ENCODE measurements at places on chromosomes 4 and X.

DNA sequence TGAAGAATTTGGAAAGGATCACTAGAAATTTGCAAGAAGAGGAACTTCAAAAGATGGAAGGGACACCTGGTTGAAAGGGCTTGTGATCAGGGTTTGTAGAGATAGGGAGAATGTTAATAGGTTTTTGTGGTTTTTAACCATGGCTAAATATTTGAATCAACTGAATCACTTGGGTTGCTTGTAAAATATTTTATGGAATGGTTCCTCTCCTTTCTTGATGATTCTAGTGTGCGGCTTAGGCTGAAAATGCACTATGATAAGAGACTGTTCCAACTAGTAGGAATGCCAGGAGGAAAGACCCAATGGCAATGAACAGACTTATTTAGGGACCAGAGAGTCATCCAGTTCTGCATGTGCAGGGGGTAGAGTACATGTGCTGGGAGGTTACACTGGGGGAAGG, 408.2 kb downstream of the ARHGAP24 start:
- DNase-seq, result no peak

DNA sequence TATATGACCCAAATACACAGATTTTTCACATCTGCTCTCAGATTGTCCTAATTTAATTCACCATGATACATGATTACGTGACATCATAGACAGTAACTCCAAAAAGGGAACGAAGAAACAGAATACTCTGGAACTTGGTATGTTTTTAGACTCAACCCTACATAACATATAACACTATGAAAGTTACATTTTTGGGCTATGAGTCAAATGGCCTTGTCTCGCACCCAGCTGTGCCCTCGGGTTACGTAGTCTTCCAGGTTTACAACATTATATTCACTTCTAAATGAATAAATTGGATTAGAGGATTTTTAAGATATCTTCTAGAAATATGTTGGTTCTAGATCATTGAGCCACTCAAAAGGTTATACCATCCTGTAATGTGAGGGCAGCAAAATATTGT, 2089.6 kb upstream of the TENM3 start:
- DNase-seq, result no peak

- DNase-seq, result no peak
These were observed 50.8 kb upstream of the MBNL3 start for GRCh38 chrX:132539611-132540010.

GRCh38 chrX:120560405-120560841, 339 bp downstream of the CUL4B start:
- no peak for DNase-seq

- DNase-seq, result no peak
These were observed 204.8 kb upstream of the RASGEF1B start for GRCh38 chr4:81676537-81676936.

DNA sequence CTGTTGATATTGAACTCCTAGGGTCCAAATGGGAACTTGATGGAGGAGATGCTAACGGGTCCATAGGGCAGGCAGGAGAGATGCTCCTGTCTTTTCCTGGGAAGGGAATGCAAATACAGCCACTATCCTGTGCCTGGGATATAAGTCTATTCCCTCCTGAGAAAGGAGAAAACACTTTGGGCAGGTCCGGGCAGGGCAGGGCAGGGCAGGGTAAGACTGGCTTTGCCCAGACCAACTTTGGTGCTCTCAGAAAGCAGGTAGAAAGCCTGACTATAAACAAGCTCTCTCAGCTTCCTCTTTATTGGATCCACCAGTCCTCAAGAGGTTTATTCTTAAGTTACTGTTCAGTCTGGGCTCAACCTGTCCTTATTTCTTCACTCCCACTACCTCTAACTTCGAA, 232.3 kb downstream of the PTTG2 start:
- no peak for DNase-seq

- no peak for DNase-seq
These were observed at the start of gene KLHL4 for GRCh38 chrX:87517571-87518141. Gene KLHL4 (plus strand): TSS chrX:87517802. CDS start chrX:87517894, 92 bp downstream.

GRCh38 chrX:19272452-19272851, 71.3 kb upstream of the PDHA1 start:
- no peak for DNase-seq

GRCh38 chrX:22122510-22122909, 90.4 kb downstream of the PHEX start:
- peak; percentile 3 for DNase-seq

DNA sequence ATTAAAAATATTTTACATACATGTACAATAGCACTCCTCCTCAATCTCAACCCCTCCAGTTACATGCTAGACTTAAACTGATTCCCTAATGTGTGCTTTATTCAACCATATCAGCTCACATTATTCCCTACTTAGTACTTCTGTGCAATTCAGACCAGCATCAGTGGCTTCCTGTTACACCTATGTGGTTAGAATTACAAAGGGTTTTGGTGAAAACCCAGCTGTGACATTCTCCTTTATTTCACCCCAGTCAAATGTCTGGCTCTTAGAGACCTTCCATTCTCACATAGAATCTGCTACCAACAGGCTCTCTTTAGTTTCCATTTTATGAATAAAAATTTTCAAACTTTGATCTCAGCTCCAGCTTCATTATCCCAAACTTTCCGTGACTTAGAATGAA, 85.2 kb upstream of the SLC7A11 start:
- no peak for DNase-seq

- no peak for DNase-seq
These were observed 588.6 kb downstream of the NLGN4X start for GRCh38 chrX:5640071-5640470.

DNA sequence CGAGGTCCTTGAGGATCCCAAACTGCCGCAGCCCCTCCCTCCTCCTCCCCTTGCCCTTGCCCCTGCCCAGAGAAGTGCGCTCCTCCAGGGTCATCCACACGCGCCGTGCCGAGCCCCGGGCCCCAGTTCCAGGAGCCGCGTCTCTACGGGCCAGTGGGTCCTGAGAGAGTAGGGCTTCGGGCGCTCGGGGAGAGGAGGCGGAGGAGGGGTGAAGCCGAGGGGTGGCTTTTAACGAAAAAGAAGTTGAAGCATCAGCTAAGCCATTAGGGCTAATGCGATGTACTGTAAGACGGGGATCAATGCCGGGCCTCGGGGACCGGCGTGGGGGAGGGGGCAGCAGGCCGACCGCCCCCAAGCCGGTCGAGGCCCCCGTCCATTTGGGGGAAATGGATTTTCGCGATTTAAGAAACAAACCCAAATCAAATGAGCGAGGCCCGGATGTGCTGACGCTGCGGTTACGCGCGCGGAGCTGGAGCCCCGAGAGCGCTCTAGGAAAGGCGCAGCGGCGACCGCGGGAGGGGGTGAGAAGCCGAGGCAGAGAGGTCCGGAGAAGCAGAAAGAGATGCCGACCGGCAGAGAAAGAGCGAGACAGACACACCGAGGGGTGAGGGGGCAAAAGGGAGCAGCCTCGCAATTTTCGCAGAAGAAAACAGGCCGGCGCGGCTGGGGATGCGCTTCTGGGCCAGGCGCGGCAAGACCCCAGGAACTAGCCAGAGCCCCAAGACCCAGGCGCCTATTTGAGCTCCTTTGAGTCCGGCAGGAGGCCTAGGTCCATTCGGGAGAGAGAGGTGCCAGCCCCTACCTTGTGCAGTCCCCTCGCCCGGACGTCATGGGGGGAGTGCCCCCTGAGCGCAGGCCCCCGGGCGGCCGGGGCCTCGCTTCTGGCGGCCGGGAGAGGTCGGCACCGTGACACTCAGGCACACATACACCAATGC, 13.6 kb downstream of the HMX1 start:
- DNase-seq, result no peak

- no peak for DNase-seq
These were observed 340.3 kb downstream of the ZNF674 start for GRCh38 chrX:46204721-46205422.

GRCh38 chrX:85992811-85993229, 54.5 kb downstream of the CHM start:
- no peak for DNase-seq

DNA sequence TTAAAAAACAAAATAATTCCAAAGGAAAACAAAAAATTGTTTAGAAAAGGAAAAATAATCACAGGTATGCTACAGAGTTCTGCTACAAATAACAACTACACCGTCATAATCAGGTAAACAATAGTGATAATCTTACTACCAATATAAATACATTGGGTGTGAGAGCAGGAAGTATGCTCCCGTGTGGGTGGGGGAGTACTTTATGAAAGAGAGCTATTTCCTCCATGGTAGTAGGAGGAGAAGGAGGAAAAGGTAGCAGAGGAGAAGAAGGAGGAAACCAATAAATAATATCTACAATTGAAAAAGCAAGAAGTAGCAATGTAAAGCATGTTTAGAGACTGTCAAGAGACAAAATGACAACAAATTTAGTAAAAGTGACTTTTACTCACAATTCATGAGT, 35.1 kb downstream of the TEC start:
- no peak for DNase-seq

DNA sequence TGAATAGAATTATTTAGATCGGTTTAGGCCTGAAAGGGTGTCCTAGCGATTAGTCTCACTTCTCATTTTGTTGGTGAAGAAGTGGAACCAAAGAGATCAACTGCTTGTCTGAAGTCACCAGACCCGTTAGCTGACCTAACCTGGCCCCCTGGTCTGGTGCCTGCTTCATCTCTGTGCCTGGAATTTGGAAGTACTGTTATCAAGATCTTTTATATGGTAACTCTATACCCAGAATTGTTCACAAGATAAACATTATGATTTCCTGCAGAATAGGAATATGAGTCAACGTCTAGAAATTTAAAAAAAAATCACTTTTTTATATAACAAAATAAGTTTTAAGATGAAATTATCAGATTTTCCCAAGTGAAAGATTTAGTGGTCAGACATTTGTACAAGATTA, 37.2 kb downstream of the LRP2BP start:
- DNase-seq, result no peak

GRCh38 chrX:65920620-65921019, 119.3 kb downstream of the VSIG4 start:
- DNase-seq, result no peak

DNA sequence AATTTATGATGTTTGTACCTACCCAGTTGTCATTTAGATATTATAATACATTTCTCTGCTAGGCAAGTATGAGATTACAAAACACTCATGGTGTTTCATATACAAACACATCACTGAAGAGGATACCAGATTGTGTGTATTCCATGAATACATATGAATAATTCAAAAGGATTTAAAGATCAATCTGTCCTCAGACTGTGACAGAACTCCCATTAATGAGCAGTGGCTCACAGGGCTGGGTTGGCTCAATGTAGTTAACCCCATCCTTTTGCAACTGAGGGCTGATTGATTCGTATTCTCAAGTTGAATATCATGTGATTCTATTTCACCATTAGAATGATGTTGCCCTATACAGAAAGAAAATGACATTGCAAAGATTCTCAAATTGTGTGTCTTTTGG, 79.6 kb upstream of the SPANXN2 start:
- no peak for DNase-seq

GRCh38 chr4:156596026-156596425, 375.6 kb downstream of the PDGFC start:
- DNase-seq, result no peak

- DNase-seq, result no peak
These were observed 65.2 kb downstream of the TRIM2 start for GRCh38 chr4:153269218-153269990.

- no peak for DNase-seq
These were observed 1543.1 kb upstream of the IGFBP7 start for GRCh38 chr4:58653251-58653650.

DNA sequence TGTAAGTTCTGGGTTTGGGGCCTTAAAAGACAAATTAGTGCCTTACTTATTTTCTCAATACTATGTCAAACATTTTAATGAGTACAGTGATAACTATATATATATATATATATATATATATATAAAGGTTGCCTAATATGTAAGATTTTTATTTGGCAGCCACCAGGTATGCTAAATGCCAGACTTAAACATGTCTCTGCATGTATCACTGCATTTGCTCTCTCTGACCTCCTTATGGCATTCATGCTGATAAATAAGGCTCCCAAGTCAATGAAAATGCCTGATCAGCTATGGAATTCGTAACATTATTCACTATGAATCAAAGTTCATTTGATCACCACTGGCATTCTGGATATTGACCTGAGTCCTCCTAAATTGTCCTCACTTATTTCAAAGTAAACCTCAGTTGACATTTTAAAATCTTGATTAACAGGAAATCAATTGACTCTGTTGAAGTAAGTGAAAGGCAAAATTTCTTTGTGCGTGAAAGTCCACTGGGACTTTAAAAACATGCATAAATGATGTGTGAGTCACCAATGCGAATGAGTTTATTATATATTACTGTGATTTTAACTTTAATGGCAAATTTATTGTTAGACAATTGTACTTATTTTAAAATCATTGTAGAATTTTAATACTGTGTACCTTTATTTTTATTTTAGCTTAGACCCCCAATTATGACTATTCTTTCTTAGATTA, 29.2 kb upstream of the AREG start:
- DNase-seq, result no peak

All from thoracic aorta (tissue), 2 donors.